Caco-2 (cell line): ENCODE measurements at places on chromosomes 4 and X. TPM values are rescaled to one million over a fixed set of nuclear protein-coding genes. Genes with fewer than 3 reads are reported as not detected.
A peak's percentile ranks its signal among the peaks of the same experiment; 100 is the strongest.

DNA sequence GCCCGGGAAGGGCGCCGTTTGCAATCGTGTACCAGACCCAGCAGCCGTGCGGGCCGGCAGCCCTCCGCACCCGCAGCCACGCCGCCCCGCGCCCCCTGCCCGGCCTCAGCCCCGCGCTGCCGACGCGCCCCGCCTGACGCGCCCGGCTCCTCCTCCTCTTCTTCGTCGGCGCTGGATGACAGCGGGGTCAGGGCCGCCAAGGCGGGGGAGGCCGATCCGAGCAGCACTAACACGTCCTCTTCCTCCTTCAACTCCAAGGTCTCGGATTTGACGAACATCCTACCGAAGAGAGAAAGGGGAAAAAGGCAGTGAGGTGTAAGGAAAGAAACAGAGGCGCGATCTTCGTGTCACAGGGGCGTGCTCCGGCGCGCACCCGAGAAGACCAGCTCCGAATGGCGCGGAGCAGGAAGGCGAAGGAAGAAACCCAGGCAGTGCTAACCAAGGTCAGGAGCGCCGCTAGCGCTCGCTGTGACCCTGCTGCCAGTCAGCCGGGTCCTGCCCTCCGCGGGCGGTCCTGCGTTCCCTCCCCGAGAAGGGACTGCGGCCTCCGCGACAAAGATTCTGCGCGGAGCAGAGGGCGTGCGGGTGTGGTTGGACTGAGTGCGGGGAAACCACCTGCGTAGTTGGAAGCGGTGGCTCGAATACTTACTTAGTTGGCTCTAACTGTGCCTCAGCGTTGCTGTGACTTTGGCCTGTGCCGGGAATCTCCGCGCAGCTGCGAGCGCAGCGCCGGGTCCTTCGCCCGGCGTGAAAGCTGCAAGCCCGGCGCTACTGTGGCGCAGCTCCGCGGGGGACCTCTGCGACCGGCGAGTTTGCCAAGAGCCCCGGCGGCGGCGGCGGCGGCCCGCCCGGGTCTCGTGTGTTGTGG lies 548 bp downstream of the NEUROG2 start:
- peak overlapping the region; percentile 43 for H3K4me3 ChIP-seq
- peaks cover 6% of the 10 kb centered on the region for H3K27me3 ChIP-seq
- H3K36me3 ChIP-seq, result no peaks in the 10 kb centered on the region
- no peak for DNase-seq
- peaks cover 9% of the 10 kb centered on the region; the same call in 1 of the 2 replicates for H3K4me1 ChIP-seq

The UGT2B15 gene
- total RNA-seq, result 0.32 and 0.42 TPM in 2 replicates

- no peaks in the 10 kb centered on the region for H3K4me1 ChIP-seq
- no peak overlapping the region for H3K27ac ChIP-seq
- no peak for DNase-seq
- H3K36me3 ChIP-seq, result no peaks in the 10 kb centered on the region
These were observed 508.4 kb upstream of the FTHL17 start for GRCh38 chrX:31580227-31580626.

The BANK1 gene
- total RNA-seq, result 5.7 and 5.8 TPM in 2 replicates

The SPINK2 gene
- total RNA-seq, result not detected in 2 replicates

The NLGN4X gene
- not detected in 2 replicates for total RNA-seq

DNA sequence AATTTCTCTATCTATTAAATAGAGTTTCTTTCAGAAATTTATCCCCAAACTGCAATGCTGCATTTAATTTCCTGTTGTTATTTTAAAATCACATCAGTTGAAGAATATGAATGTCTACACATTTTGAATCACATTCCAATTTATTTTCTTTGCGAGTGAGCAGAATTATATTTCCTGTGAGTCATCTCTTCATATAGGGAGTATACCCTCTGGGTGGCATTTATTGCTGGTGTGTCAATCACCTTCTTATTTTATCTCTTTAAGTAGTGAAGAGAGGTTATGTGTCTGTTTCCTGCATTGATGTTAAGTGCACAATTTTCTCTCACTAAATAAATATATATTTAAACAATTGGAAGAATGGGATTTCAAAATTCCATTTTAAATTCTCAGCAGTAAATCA lies 511.0 kb upstream of the ATOH1 start:
- H3K4me1 ChIP-seq, result no peaks in the 10 kb centered on the region
- no peak overlapping the region for H3K4me3 ChIP-seq
- no peak overlapping the region for H3K27ac ChIP-seq
- no peak for DNase-seq
- no peaks in the 10 kb centered on the region for H3K27me3 ChIP-seq
- no peaks in the 10 kb centered on the region for H3K36me3 ChIP-seq

The AFF2 gene
- total RNA-seq, result 0.16 and 0.42 TPM in 2 replicates

The ADRA2C gene
- 8.4 and 11.7 TPM in 2 replicates for total RNA-seq

GRCh38 chr4:111388561-111388960 lies 756.7 kb upstream of the FAM241A start:
- H3K27ac ChIP-seq, result no peak overlapping the region
- no peak for DNase-seq
- H3K36me3 ChIP-seq, result no peaks in the 10 kb centered on the region
- no peaks in the 10 kb centered on the region for H3K4me1 ChIP-seq
- H3K4me3 ChIP-seq, result no peak overlapping the region

The ACE2 gene
- total RNA-seq, result 1.8 and 2.7 TPM in 2 replicates

DNA sequence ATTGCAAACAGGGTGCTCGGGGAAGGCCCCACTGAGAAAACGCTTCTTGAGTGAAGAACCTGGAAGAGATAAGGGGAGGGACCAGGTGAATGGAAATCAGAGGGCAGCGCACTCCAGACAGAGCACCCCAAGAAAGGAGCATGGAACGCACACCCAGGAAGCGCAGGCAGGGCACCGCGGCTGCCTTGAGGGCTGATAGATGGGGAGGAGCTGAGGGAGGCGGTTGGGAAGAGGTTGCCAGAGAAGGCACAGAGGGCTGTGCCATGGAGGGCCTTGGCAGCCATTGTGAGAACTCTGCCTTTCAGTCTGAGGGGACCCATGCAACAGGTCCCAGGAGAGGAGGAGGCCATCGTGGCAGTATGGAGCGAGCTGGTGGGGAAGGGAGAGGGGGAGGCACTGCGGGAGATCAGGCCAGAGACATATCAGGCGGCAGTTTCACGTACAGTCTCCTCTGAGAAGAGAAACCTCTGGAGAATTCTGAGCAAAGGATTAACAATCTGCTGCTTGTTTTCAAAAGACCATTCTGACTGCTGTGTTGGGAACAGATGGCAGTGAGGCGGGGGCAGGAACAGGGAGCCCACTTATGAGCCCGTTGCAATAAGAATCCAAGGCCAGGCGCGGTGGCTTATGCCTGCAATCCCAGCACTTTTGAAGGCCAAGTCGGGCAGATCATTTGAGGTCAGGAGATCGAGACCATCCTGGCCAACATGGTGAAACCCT lies 83.7 kb downstream of the PCYT1B start:
- no peaks in the 10 kb centered on the region for H3K27me3 ChIP-seq
- H3K27ac ChIP-seq, result no peak overlapping the region
- no peaks in the 10 kb centered on the region for H3K36me3 ChIP-seq
- no peaks in the 10 kb centered on the region for H3K4me1 ChIP-seq
- DNase-seq, result no peak
- H3K4me3 ChIP-seq, result no peak overlapping the region

The RRH gene
- total RNA-seq, result 0.34 and 0.37 TPM in 2 replicates

DNA sequence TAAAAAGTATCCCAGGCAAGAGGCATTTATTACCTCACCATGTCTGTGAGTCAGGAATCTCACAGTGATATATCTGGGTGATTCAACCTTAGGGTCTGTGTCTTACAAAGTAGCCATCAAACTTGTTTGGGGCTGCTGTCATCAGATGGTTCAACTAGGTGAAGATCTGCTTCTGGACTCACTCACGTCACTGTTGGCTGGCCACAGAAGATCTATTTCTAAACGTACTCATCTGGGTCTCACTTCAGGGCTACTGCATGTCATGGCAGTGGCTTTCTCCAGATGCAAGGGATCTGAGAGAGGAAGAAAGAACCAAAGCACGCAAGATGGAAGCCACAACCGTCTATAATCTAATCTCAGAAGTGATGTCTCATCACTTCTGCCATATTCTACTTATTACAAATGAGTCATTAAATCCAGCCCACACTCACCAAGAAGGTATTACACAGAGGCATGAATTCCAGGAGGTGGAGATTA lies 267.8 kb upstream of the ANKRD50 start:
- DNase-seq, result no peak
- H3K27ac ChIP-seq, result no peak overlapping the region
- no peaks in the 10 kb centered on the region for H3K4me1 ChIP-seq
- H3K4me3 ChIP-seq, result no peak overlapping the region

DNA sequence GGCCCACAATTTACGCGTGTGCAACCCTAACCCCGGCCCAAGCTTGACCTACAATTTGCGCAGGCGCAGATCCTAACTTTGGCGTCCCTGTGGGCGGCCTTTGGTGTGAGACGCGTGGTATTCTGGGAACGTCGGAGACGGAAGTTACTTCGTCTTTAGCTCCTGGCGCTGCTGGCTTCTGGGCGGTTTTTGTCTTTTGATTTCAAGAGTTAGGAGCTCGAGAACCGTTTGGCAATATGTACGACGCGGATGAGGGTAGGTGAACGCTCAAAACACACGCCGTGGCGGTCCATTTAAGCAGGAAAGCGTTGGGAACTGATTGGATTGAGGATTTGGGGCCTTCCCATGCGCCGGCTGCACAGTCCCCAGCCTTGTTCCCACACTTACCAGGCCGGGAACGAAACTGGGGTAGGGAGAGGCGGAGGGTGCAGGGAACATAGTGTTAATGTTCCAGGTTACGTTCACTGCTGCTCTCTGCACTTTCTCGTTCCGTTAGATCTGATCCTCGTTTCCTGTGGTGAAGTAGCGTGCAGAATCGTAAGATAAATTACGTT lies at the start of gene POLR2B:
TSS of gene POLR2B (plus strand) at position 147 of the 554 bp plus-strand sequence. CDS start at position 237, 90 bp downstream.
- H3K36me3 ChIP-seq, result no peaks in the 10 kb centered on the region
- H3K4me1 ChIP-seq, result no peaks in the 10 kb centered on the region
- DNase-seq, result peak; percentile 96
- H3K27ac ChIP-seq, result peak within 1 kb of the TSS; percentile 98

DNA sequence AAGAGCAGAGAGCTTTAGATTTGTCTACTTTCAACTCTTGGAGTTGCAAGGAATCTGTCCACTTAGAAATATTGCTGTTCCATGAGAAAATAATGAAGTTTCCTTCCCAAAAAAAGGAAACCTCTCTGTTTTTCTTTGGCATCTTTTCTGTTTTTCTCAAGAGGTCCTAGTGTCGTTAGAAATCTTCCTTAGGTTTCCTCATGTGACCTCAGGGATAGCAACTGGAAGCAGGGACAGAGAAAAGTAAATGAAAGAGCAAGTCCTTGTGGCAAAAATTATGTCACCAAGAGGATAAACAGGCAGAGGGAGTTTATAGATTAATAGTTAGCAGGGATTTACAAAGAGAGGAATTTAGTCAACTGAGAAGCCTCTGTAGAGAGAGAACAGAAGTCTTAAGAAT lies 478.4 kb upstream of the ADGRL3 start:
- peaks cover 47% of the 10 kb centered on the region for H3K4me1 ChIP-seq
- no peak overlapping the region for H3K4me3 ChIP-seq
- peak overlapping the region; percentile 69 for H3K27ac ChIP-seq
- H3K36me3 ChIP-seq, result no peaks in the 10 kb centered on the region

- no peaks in the 10 kb centered on the region for H3K4me1 ChIP-seq
- no peaks in the 10 kb centered on the region for H3K36me3 ChIP-seq
- no peak for DNase-seq
- H3K27me3 ChIP-seq, result no peaks in the 10 kb centered on the region
- H3K27ac ChIP-seq, result no peak overlapping the region
These were observed 17.7 kb downstream of the DOCK11 start for GRCh38 chrX:118513120-118513898.

DNA sequence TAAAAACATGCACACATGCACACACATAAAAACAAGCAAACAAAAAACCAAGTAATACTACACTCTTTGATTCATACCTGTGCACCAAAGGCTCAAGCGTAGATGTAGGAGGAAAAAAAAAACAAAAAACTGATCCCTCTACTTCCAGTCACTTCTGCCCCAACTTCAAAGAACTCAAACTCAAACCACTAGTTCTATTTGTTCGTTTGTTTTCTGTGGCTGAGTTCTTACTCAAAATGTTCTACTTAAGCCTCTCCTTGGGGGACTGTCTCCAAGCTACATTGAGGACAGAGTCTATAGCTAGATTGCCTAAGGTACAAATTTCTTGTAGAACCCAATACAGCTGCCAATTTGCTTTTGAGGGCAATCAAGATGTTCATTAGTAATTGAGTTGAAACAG lies 171.0 kb upstream of the ATOH1 start:
- H3K4me3 ChIP-seq, result no peak overlapping the region
- no peak overlapping the region for H3K27ac ChIP-seq
- no peaks in the 10 kb centered on the region for H3K4me1 ChIP-seq
- H3K27me3 ChIP-seq, result no peaks in the 10 kb centered on the region
- no peak for DNase-seq
